D341Med (cell line): ENCODE measurements at places on chromosomes 3 and 15.

DNA sequence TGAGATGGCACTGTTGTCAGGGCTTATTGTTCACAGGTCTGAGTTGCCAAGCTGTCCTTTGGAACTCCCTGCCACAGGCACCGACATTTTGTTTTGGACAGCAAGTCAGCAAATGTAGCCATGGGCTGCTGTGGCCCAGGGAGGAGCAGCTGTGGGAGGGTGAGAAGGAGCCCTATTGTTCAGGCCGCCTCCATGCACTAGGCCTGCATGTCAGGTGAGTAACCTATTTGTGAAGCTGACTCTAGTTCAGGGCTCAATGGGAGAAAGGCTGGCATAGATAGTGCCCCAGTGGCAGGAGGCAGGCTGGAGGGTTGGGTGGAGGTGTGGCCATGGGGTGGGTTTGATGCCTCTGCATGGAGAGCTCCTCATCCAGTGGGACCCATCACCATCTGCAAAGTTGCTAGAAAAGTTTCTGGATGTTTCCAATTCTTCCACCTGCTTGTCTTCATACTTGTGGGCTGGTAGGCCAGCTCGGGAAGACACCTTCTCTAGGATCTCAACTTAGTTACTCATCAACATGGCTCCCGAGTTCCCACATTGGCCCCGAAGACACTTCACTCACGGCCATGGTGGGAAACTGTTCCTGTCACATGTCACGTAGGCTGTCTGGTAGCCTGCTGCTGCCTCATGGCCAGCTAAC, 19.5 kb downstream of the AMOTL2 start:
- no peak for DNase-seq

DNA sequence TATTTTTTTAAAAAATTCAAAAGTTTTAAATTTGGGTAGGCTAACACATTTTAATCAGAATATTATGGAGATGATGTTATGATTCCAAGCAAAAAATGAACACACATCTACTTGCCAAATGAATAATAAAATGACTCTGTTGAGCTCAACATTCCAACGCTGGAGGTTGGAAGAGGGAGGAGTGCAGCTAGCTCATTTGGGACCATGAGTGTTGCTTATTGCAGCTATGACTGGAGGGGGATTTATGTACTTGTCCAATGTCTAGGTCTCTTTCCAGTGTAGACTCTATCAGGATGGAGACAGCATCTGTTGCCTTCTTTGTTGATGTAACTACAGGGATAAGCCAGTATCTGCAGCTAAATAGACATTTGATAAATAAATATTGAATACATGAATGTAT, 310.6 kb downstream of the CACNA2D3 start:
- no peak for DNase-seq

- no peak for DNase-seq
These were observed 9.9 kb upstream of the MAP4 start for GRCh38 chr3:48026098-48026497.

DNA sequence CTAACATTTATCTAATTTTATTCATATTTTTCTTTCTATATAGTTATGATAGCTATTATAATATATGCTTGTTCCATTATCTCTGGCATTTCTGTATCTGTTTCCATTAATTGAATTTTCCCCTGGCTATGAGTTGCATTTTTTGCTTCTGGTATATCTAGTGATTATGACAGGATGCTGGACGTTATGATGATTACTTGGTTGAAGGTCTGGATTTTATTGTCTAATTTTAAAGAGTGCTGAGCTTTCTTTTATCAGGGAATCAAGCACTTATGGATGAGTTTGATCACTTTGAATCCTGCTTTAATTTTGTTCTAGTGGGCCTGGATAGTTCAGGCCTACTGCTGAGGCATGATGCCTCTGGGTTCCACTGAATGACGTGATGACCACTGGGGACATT, 229.7 kb downstream of the CBLB start:
- DNase-seq: no peak

GRCh38 chr15:52228921-52229320, 37.7 kb upstream of the GNB5 start:
- no peak for DNase-seq

GRCh38 chr3:185283374-185283935, 29.6 kb upstream of the EHHADH start:
- DNase-seq: no peak

GRCh38 chr3:60979461-60980341, 271.6 kb downstream of the FHIT start:
- DNase-seq: no peak

DNA sequence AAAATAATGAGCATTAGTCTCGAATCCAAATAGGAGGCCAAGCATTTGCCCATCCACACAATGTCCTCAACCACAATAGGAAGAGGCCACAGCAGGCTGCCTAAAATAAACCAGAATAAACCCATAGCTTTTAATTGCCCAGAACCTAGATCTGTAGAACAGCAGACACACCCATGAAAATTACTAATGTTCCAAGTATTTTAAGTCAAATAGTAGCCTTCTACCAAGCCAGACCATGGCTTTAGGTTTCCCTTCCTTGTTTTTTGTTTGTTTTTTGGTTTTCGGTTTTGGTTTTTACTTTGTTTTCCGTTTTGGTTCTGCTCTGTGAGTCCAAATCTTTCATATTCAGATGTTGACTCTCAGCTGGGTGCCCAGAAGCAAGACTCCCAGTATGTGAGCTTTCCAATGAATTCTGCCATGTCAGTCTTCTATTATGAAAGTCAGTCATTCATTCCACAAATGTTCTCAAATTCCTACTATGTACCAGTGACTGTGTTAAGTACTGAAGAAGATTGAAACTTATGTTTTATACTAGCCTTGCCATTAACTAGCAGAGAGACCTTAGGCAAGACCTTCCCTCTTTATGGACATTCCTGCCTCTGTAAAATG, 57.8 kb upstream of the BOC start:
- DNase-seq: no peak

- no peak for DNase-seq
These were observed 21.3 kb downstream of the MME start for GRCh38 chr3:155101398-155101797.

- no peak for DNase-seq
These were observed 22.2 kb upstream of the CLEC3B start for GRCh38 chr3:45003859-45004258.

- no peak for DNase-seq
These were observed 47.3 kb downstream of the KY start for GRCh38 chr3:134603480-134603879.

DNA sequence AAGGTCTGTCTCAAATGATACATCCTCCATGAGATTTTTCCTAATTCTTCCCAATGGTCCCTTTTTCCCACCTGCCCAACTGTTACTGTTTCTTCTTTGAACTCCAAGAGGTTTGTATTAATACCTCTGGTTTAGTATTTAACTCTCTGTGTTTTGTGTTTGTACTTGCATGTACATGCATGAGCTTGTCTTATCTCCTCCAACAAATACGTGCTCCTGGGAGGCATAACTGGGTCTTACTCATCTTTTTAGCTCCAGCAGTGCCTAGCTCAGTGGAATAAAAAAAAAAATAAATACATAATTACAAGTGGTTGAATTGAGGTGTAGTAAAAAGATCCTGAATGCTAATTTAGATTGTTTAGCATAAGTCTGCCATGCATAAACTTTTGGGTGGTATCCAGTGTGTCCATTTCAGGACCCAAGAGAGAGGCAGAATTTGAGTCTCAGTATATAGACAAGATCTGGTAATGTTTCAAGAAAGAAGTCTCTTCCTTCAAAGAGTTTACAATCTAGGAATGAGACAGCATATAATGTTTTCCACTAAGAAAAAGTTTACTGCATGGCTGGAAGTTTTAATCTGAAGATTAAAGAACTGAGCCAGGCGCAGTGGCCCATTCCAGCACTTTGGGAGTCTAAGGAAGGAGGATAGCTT, 1.7 kb upstream of the LYSMD2 start:
- no peak for DNase-seq

DNA sequence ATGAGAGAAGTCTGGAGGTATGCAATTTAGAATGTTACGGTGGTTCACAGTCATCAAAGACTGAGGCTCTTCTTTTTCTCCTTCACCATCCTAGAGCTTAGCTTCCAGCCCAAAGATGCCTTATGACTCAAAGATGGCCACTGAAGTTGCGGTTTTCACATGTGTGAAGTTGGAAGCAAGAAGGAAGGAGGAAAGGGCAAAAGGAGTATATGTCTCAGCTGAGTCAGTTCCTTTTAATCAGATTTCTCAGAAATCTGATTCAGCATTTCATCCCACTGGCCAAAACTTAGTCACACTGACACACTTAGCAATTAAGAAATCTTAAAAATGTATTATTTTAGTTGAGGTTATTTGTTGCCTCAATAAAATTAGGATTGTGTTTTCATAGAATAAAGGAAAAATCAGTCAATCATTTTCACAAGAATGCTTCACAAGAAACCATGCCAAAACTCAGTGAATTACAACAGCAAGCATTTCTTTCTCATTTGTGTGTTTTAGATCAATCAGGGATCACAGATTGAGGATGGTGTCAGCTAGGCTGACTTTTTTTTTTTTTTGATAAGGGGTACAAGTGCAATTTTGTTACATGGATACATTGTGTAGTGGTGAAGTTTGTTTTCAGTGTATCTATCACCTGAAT, 211.1 kb upstream of the GADL1 start:
- DNase-seq: no peak

DNA sequence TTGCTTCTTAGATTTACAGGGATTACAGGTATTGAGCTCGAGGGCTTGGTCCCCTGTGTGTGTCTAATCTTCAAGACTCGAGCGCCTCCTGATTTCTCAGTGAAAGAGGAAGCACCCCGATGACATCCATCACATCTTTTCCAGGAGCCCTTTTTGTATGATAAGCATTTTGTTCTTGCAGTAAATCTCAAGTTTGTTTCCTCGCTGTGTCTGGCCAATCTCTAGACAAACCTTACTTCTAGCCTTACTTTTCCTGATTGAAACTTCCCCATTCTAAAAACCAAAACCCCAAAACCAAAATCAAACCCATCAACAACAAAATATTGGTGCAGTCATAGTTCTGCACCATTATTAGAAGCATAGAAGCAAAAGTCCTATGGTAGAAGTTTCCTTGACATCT, 286.0 kb downstream of the NFKBIZ start:
- no peak for DNase-seq

DNA sequence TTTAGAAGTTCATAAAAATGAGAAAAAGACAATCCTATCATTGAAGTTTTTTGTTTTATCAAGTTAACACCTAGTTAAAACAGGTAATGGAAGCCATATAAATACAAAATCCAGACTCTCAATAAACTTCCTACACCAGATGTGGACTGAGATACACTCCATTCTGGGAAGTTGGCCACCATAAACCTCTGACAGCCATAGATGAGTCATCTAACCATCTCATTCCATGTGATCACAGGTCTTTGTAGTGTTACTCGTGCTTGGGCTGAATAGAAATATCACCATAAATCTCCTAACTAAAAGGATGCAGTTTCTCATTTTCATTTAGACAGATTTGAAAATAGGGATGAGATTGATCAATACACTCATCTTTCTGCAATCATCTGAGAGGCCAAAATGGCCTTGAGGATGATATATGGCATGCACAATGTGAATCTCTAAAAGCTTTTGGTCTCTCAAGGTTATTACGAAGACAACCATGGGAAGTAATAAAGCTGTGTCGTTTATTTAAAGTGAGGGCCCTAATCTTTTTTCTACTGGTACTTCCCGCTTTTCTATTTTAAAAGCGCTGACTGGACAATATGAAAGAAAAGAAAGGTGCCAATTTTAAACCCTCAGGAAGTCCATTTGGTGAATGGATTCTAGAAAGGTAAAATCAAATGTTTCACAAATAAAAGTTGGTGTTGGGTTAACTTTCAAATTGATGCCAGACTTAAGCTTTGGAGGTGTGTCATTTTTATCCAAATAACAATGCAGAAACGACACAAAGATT, 155.5 kb downstream of the POLR2M start:
- DNase-seq: no peak

DNA sequence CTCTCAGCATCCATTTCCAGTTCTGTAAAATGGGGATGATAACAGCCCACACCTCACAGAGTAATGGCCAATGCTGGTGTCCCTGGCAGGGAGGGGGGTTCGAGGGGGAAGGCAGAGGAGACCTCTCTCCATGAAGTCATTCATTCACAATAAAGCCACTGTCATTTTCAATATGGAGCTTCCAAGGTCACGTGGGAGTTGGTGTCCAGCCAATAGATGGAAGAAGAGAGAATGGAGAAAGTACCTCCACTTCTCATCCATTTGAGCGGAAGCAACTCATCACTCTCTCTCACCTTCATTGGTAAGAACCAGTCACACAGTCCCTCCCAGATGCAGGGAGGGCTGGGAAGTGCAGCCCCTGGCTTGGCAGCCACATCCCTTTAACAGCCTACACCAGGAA, 14.9 kb upstream of the RBSN start:
- DNase-seq: no peak

- no peak for DNase-seq
These were observed 8.8 kb downstream of the RASGRP1 start for GRCh38 chr15:38555686-38556334.
